ENCODE measurements at places on chromosomes 6 and 20.

DNA sequence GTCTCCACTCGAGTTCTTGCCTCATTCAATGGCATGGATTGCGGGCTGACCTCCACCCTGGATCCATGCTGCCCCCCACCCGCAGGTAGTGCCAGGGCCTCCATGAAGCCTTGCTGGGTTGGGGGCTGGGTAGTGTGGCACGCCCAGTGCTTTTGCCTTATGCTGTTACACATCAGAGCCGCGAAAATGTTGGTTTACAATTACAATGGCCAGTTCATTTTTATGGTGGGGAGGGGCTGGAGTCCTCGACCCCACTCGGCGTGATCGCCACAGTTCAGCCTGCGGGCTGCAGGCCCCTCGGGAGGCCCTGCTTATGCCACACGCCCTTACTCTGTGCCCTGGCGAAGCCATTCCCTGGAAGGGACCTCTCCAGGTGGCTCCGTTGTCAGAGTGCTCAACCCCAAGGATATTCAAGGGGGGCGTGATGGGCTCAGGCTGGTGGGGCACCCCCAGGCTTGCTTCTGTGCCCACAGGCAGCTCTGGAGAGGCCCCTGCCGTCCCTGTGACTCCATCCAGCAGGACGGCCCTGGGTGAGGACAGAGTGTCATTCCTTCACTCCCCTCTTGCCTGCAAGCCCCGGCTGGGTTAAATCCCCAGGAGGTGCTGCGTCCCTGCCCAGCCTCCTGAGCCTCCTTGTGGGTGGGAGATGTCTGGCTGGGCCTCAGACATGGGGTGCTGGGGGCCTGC is 14.8 kb downstream of the ITPA start:
- no peak for DNase-seq

DNA sequence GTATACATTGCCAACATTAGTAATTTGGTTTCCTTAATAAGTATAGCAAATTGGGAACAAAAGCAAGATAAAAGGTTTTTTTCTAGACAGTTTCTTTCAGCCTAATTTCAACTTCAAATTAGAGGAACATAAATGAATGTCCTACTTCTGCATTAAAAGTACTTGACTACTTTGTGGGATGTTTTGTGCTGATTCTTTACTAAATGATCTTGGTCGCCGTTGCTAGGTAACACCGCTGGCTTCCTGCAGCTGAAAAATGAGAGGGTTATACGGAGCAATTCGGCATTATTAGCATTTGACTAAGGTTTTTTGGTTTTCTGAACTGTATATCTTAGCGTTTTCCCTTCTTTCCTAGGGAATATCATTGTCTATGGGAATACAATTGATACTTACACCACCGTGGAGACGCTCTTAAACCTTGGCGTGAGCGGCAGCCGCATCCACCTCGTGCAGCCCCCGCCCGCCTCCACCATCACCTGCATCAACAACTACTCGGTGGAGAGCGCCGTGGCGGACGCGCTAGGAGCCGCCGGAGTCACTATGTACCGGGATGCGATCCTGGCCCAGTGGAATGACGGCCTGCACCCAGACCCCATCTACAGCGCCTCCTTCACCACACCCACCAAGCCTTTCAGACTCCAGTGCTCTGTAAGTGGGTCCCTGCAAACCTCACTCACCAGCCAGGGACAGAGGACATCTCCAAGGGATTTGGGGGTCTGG is 90.9 kb upstream of the INSM1 start:
- DNase-seq = no peak

DNA sequence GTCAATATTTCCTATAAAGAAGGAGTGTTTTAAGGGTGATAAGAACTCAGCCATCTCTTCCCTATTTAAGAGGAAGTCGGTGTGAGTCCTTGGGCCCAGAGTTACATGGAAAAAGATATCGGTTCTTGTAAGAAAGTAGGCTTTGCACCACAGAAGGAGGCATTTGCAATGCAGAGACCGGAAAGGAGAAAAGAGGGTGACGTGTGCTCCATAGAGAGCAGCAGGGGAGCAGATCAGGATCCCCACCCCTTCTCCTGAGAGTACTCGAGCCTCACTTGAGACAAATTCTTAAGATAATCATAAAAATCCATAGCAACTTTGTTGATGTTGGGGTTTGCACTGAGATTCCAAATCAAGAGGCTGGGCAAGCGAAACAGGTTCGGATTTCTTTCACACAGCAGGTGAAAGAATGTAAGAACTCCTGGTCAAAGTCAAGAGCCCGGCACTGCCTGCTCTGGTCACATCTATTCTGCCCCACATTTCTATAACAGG is 27.8 kb downstream of the FOXA2 start:
- DNase-seq = no peak

- DNase-seq = no peak
Observed at GRCh38 chr6:32867022-32867477, 13.1 kb downstream of the PSMB9 start.

GRCh38 chr6:51855310-51856082 is 231.9 kb downstream of the PKHD1 start:
- DNase-seq = no peak

DNA sequence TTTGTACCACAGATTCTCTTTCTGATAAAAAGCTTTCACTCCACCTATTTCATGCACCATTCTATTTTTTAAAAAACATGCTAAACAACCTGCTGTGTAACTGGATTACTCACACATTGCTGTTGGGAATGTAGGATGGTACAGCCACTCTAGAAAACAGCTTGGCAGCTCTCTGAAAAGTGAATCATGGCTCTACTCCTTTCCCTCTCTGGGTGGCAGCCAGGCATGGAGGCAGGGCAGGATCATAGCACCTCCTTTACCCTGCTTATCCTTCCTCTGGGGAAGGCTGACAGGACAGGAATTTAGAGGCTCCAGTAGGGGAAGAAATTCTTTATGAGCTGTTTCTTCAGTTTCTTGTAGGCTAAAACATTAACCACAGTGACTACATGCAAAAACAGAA is 6.7 kb upstream of the VNN2 start:
- no peak for DNase-seq

DNA sequence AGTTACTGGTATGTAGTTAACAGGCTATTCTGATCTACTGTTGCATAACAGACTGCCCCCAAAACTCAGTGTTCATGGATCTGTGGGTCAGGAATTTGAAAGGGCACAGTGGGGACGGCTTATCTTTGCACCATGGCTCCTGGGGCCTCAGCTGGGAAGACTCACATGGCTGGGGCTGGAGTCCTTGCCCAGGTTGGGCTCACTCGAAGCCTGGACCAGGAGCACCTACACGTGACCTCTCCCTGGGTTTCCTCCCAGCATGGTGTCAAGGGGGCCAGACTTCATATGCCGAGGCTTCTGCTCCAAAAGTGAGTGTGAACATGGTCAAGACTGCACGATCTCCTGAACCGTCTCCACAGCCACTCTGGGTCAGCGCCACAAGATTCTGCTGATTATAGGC is 11.7 kb downstream of the SYNDIG1 start:
- no peak for DNase-seq

DNA sequence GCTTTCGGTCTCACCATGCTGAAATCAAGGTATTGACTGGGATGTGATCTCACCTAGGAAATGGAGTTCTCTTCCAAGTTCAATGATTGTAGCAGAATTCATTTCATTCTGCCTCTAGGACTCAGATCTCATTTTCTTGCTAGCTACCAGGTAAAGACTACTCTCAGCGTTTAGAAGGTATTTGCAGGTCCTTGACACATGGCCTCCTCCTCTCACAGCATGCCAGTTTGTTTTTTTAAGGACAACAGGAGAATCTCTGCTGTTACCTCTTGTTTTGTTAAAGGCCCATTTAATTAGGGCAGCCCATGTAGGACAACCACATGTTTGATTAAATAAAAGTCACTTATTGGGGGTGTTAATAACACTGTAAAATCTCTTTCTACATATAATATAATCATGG is 757.8 kb downstream of the EYS start:
- no peak for DNase-seq

DNA sequence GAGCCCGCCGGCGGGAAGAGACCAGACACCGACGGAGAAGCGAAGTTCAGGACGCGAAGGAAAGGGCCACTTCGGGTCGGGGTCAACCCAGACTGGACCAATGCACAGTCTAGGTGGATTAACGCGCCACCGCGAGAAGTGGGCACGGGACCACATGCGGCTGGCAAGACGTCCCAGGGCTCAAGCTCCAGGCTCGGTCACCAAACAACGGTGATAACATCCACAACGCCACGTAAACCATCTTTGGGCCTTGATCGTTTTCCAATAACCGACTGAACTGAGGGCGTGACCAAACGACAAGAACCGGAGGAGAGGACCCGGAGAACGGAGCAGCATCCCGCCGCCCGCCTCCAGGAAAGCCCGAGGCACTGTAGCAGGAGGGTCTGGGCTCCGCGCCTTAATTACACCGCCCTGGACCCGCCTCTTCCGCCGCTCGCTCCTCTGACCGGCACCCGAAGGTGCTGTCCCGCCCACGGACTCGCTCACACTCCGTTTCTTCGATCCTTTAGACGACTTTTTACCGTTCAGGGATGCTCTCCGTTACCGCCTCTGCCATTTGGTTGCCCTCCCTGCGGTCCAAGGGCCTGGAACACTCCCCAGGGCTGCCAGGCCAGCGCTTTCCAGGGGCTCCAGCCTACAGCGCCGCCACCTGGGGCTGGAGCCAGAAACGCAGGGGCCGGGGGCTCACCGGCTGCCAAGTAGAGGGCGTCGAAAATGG is 44.1 kb downstream of the DPPA5 start:
- peak; percentile 5 for DNase-seq
